ENCODE measurements at places on chromosomes 13 and 19.
A peak's percentile ranks its signal among the peaks of the same experiment; 100 is the strongest.

GRCh38 chr13:46778890-46779289, 18.1 kb downstream of the ESD start:
- DNase-seq, result no peak

DNA sequence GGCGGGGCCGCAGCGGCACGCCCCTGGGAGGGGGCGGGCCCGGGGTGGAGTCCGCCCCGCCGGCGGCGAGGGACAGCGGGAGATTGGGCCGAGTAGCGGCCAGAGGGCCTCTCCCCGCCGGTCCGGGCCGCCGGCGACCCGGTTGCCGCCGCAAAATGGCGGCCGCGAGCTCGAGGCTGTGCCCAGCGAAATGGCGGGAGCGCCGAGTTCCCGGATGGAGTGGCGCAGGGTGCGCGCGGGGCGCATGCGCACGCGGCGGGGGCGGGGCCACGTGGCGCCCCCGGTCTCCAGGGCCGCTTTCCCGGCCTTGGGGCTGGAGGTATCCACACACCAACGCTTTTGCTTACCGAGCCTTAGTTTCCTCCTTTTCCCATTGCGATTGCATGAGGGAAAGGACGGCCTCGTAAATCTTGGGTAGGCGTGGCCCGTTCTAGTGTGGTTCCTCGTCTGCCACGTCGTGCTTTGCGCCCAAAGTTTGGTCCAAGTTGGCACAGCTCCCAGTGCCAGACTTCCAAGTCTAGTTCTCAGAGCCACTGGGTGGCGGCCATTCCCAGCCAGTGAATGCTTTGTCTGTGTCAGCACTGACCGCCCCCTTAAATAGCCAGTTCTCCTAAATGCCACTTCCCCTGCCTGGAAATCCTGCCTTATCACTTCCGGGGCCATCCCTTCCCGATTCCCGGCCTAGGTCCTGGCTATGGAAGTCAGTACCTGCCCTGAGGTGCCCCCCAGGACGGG, 513 bp downstream of the CIRBP start:
- DNase-seq, result peak; percentile 87

GRCh38 chr19:46958532-46958931, 61.1 kb upstream of the NPAS1 start:
- DNase-seq, result no peak

GRCh38 chr19:19410553-19411550, 5.4 kb downstream of the GATAD2A start:
- DNase-seq, result peak; percentile 33

GRCh38 chr19:16607819-16608218, 20.2 kb downstream of the MED26 start:
- DNase-seq, result no peak

GRCh38 chr19:2770055-2771013, 12.7 kb downstream of the SGTA start:
- DNase-seq, result no peak

DNA sequence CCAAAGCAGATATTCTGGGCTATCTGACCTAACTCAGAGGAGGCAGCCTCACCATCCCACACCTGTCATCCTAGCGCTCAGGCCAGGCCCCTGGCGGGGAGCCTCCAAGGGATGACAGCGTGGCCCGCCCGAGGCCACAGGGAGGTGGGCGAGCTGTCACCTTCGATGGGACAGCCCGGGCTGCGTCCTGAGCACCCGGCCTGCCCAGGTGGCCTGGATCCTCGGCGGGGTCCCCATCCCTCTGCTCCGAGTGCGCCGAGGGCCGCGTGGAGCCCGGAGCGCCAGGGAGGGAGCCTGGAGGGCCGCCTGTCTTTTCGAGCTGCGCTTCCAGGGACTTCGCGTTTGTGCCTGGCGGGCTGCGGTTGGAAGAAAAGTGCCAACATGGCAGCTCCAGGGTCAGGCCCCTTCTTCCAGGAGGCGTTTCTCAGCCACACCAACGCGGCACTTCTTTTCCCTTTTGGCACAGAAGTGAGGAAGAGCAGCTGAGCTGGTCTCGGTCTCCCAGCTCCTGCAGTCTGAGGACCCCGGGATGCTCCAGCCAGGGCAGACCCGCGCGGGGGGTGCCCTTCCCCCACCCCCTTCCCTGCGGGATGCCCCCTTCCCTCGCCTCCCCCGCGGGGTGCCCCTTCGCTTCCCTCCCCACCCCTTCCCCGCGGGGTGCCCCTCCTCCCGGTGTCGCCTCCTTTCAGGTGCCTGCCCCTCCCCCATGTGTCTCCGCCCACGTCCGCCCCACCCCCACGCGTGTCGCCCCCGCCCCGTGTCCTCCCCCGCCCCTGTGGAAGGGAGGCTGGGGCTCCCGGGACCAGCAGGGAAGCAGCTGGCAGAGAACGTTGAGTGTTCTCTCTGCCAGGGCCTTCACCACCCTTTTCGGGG, 42.3 kb downstream of the GJA3 start:
- peak; percentile 42 for DNase-seq

GRCh38 chr13:27455331-27455855, 5.0 kb upstream of the MTIF3 start:
- DNase-seq, result no peak
